ENCODE measurements at places on chromosomes 6 and 20. TPM values are rescaled to one million over a fixed set of nuclear protein-coding genes. Genes with fewer than 3 reads are reported as not detected.

APCDD1L gene
- 1.8 TPM for total RNA-seq

ABCC10 gene
- 12.9 TPM for total RNA-seq

TRAPPC3L gene
- not detected for total RNA-seq

DPPA5 gene
- total RNA-seq: not detected

SRMS gene
- not detected for total RNA-seq

STMND1 gene
- total RNA-seq: not detected

CCDC170 gene
- 0.92 TPM for total RNA-seq

MAPK13 gene
- 1.1 TPM for total RNA-seq

GRCh38 chr6:95741045-95741444, 163.7 kb downstream of the MANEA start:
- no peaks in the 10 kb centered on the region for H3K4me1 ChIP-seq
- H3K27ac ChIP-seq: no peak overlapping the region
- no peak overlapping the region for H3K4me3 ChIP-seq
- no peak for DNase-seq
- no peaks in the 10 kb centered on the region for H3K27me3 ChIP-seq
- no peaks in the 10 kb centered on the region for H3K36me3 ChIP-seq

DNA sequence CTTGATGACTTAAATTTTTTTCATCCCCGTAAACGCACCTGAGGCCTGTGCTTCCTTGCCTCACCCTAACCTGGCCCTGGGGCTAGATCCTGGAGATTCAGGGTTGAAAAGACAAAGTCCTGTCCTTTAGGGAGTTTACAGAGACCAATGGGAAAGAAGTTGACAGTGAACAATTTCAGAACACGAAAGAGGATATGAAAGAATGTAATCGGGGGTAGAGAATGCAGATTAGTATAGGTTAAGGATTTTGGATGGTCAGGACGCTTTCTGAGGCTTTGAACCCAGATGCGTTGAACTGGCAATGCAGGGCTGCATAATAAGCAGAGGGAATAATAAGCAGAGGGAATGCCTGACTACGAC, 1.7 kb upstream of the FBXO5 start:
- H3K27ac ChIP-seq: peak overlapping the region; percentile 91
- peak overlapping the region; percentile 74 for H3K4me3 ChIP-seq
- no peaks in the 10 kb centered on the region for H3K27me3 ChIP-seq
- peaks cover 27% of the 10 kb centered on the region for H3K4me1 ChIP-seq

DNA sequence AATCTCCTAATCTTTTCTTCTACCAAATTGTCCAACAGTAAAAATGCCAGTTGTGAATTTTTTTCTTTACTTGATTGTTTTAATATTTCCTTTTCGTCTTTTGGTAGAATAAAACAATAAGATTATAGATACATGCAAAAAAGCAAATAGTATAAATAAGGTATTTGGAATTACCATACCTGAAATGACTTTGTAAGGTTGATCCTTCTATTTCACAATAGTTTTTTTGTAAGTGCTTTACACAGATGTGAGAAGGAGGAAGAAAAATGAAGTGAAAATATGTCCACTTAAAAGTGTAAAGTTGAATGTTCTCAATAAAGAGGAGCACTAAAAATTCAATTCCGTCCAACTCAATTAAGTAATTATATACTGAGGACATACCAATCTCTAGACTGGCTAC, 457.6 kb downstream of the UTRN start:
- no peak for DNase-seq
- H3K4me1 ChIP-seq: no peaks in the 10 kb centered on the region
- no peak overlapping the region for H3K4me3 ChIP-seq
- H3K36me3 ChIP-seq: peaks cover 12% of the 10 kb centered on the region

DNA sequence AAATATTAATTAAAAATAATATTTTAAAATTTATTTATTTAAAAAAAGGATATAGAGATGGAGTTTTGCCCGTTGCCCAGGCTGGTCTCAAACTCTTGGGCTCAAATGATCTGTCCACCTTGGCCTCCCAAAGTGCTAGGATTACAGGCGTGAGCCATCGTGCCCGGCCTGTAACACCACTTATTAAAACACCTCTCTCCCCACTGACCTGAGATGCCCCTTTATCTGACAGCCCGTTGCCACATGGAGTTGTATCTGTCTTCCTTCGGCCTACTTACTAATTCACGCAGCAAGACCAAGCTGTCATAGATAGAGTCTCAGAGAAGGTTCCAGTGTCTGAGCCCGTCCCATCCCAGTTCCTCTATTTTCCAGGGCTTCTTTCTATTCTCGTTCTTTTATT, 30.7 kb downstream of the KIF25 start:
- no peak overlapping the region for H3K27ac ChIP-seq
- H3K4me1 ChIP-seq: peaks cover 27% of the 10 kb centered on the region
- DNase-seq: no peak
- no peaks in the 10 kb centered on the region for H3K36me3 ChIP-seq
- no peak overlapping the region for H3K4me3 ChIP-seq

- no peaks in the 10 kb centered on the region for H3K27me3 ChIP-seq
- H3K36me3 ChIP-seq: no peaks in the 10 kb centered on the region
- no peak overlapping the region for H3K4me3 ChIP-seq
- no peaks in the 10 kb centered on the region for H3K4me1 ChIP-seq
- DNase-seq: no peak
- H3K27ac ChIP-seq: no peak overlapping the region
Measured at GRCh38 chr6:41594326-41594725, 43.9 kb upstream of the MDFI start.

- H3K4me3 ChIP-seq: no peak overlapping the region
- no peaks in the 10 kb centered on the region for H3K4me1 ChIP-seq
- no peak overlapping the region for H3K27ac ChIP-seq
- no peaks in the 10 kb centered on the region for H3K27me3 ChIP-seq
- no peaks in the 10 kb centered on the region for H3K36me3 ChIP-seq
Measured at GRCh38 chr6:72825315-72825911, 203.5 kb downstream of the KCNQ5 start.

DNA sequence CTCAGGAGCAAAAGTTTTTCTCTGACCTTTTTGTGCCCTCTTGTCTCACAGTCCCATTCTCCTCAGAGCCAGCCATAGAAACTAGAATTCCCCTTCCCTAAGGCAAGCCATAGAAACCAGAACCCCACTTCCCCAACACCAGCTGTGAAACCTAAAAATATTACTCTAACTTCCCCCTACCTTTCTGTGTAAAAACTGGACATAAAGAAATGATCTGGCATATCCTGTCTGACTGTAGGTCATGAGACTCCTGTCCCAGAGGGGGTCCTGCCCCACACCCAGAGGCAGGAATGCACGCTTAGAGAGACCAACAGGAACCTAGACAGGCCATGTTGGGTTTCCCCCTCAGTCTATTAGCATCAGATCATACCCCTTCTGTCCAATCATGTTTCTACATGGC, 140.6 kb upstream of the SLC22A16 start:
- no peak overlapping the region for H3K27ac ChIP-seq
- H3K27me3 ChIP-seq: no peaks in the 10 kb centered on the region
- peaks cover 20% of the 10 kb centered on the region for H3K4me1 ChIP-seq
- no peak overlapping the region for H3K4me3 ChIP-seq
- DNase-seq: no peak

GRCh38 chr20:2219481-2220006, 76.3 kb upstream of the TGM3 start:
- H3K4me1 ChIP-seq: peaks cover 19% of the 10 kb centered on the region
- H3K36me3 ChIP-seq: no peaks in the 10 kb centered on the region
- peaks cover 18% of the 10 kb centered on the region for H3K27me3 ChIP-seq

DNA sequence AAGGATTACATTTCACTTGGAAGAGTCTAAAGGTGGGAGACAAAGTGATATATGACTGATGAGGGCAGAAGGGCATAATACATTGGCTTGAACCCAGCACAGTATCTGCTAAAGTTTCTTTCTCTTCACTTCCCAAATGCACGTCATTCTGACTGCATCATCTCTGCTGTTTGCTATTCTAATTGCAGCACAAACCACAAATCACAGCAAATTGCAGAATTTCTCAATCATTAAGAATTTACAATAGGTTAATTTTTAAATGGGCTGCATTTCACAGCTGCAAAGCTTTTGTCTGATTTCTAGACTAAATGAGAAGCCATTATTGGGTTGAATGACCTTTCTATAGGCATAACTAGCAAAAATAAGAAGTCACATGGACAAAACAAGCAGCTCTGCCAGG, 337.0 kb downstream of the RNGTT start:
- no peak overlapping the region for H3K4me3 ChIP-seq
- no peaks in the 10 kb centered on the region for H3K4me1 ChIP-seq
- H3K27ac ChIP-seq: no peak overlapping the region
- DNase-seq: no peak

DNA sequence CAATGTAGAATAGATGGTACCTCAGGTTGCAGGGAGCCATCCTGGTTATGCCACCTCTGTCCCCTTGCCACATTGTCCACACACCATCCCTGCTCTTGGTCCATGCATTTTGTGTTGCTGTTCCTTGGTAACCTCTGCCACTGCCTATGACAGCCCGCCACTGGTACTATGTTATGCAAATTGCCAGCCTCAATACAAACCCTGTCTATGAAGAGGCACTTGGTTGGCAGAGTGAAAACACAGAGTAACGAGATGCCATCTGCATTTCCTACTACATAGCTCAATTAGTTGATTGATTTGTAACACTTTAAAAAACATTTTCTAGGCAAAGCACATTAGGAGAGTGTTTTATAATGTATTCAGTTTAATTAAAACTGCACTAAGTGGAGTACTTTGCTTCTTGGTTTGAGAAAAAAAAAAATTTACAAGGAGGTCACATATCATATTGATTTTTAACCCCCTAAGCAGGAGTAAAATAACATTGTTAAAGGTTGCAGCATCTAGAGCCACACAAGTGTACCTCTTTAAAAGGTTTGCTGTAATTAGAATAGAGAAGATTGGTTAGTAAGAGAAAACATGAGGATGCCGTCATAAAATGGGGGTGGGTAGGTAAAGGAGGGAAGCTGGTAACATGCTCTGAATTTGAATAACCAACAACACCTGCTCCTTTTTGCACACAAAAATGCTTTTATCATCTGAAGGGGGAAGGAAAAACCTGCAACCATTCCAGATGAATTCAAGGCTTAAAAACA, 817.1 kb downstream of the KIF16B start:
- no peaks in the 10 kb centered on the region for H3K36me3 ChIP-seq
- no peak overlapping the region for H3K27ac ChIP-seq
- H3K27me3 ChIP-seq: no peaks in the 10 kb centered on the region
- DNase-seq: no peak
- H3K4me3 ChIP-seq: no peak overlapping the region

GRCh38 chr6:126803769-126804168, 314.7 kb upstream of the RSPO3 start:
- H3K27ac ChIP-seq: no peak overlapping the region
- H3K4me1 ChIP-seq: no peaks in the 10 kb centered on the region
- DNase-seq: no peak
- H3K4me3 ChIP-seq: no peak overlapping the region

DNA sequence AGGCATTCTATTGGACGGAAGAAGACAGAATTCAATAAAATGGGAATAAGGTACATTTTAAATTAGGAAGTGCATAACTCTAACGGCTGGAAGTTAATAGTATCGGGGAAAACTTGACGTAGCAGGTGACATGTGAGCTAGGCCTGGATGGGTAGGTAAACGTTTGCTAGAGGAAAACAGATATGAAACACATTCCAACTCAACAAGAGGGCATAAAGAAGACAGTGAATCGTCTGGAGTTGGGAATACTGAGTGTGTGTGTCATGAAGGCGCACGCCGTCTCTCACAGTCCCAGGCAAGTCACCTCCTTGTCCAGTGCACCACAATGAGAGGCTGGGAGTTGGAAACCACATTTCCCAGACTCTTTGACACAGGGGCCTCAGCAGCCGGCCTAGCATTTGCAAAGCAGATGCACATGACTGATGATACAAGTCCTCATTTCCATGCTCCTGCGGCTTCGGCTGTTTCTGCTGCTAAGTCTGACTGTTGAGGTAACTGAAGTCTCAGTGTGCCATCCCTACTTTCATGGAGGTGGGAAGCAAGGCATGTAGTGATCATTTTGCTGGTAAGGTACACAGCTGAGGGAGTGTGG, 16.5 kb upstream of the NHSL1 start:
- peaks cover 7% of the 10 kb centered on the region for H3K4me1 ChIP-seq
- DNase-seq: no peak
- no peaks in the 10 kb centered on the region for H3K36me3 ChIP-seq
- no peaks in the 10 kb centered on the region for H3K27me3 ChIP-seq

GRCh38 chr20:13061381-13061780, 52.6 kb downstream of the SPTLC3 start:
- H3K27me3 ChIP-seq: no peaks in the 10 kb centered on the region
- H3K27ac ChIP-seq: no peak overlapping the region
- H3K36me3 ChIP-seq: no peaks in the 10 kb centered on the region
- no peaks in the 10 kb centered on the region for H3K4me1 ChIP-seq
- H3K4me3 ChIP-seq: no peak overlapping the region

- no peaks in the 10 kb centered on the region for H3K4me1 ChIP-seq
- no peak for DNase-seq
- H3K4me3 ChIP-seq: no peak overlapping the region
- no peaks in the 10 kb centered on the region for H3K27me3 ChIP-seq
Measured at GRCh38 chr20:59441306-59441705, 140.9 kb downstream of the EDN3 start.

- no peaks in the 10 kb centered on the region for H3K27me3 ChIP-seq
- H3K4me1 ChIP-seq: peaks cover 34% of the 10 kb centered on the region
- no peak overlapping the region for H3K27ac ChIP-seq
- H3K36me3 ChIP-seq: peaks cover 57% of the 10 kb centered on the region
- DNase-seq: no peak
Measured at GRCh38 chr6:2784930-2785329, 19.7 kb downstream of the WRNIP1 start.

DNA sequence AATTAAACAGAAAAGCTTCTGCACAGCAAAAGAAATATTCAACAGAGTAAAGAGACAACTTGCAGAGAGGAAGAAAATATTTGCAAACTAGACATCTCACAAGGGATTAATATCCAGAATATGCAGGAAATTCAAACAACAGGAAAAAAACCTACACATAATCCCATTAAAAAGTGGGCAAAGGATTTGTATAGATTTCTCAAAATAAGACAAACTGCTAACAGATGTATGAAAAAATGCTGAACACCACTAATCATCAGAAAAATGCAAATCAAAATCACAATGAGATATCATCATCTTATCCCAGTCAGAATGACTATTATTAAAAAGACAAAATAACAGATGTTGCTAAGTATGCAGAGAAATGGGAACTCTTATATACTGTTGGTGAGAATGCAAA, 129.6 kb downstream of the SYNDIG1 start:
- DNase-seq: no peak
- no peaks in the 10 kb centered on the region for H3K36me3 ChIP-seq
- no peak overlapping the region for H3K27ac ChIP-seq
- H3K4me3 ChIP-seq: no peak overlapping the region
- H3K27me3 ChIP-seq: no peaks in the 10 kb centered on the region
- H3K4me1 ChIP-seq: no peaks in the 10 kb centered on the region

Measured in heart right ventricle (tissue), 16 donors.